ENCODE measurements at places on chromosomes 4 and X.

DNA sequence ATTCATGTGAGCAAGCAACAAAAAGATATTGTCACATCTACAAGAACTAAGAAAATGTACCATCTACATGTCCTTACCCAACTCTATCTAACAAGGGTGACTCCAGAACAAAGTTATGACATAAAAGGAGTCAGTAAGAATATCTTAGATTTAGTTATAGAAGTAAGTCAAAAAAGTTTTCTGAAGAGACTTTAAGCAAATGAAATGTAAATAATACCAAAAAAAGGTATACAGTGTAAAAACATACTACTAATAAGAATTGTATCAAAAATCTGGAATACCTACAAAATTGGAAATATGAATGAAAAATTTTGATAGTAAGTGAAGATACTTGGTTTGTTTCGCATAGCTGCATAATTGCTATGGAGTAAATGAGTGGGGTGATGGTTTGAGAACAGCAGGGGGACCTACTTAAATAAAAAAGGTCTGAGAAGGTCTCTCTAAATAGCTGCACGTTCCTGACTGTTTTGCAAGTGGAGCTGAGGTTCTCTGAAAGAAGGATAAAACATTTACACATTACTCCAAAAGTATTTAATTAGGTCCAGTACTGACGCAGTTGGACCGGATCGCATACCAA lies 51.0 kb upstream of the ENPP6 start:
- no peak for DNase-seq
- H3K27me3 ChIP-seq, result no peaks in the 10 kb centered on the region
- peaks cover 62% of the 10 kb centered on the region for H3K4me1 ChIP-seq

DNA sequence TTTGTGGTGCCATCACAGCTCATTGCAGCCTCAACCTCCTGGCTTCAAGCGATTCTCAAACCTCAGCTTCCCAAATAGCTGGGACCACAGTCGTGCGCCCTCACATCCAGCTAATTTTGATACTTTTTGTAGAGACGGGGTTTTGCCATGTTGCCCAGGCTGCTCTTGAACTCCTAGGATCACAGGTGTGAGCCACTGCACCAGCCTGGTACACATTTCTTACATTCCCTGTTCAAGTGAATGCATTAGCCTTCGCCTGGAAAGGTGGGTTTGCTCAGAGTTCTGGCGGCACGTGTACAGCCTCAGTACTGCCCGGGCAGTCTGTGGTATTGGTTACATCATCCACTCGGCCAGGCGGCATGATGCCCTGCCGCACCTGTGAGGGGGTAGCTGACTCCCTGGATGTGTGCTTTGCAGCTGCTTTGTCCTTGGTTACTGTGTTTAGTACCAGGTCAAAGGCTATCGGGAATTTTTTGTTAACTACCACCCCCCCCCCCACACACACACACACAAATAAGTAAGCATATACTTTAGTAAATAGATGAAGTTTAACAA lies 57.1 kb downstream of the TNIP2 start:
- no peaks in the 10 kb centered on the region for H3K27me3 ChIP-seq
- no peak for DNase-seq
- peaks cover 39% of the 10 kb centered on the region for H3K36me3 ChIP-seq
- no peaks in the 10 kb centered on the region for H3K4me1 ChIP-seq
- H3K4me3 ChIP-seq, result no peak overlapping the region

DNA sequence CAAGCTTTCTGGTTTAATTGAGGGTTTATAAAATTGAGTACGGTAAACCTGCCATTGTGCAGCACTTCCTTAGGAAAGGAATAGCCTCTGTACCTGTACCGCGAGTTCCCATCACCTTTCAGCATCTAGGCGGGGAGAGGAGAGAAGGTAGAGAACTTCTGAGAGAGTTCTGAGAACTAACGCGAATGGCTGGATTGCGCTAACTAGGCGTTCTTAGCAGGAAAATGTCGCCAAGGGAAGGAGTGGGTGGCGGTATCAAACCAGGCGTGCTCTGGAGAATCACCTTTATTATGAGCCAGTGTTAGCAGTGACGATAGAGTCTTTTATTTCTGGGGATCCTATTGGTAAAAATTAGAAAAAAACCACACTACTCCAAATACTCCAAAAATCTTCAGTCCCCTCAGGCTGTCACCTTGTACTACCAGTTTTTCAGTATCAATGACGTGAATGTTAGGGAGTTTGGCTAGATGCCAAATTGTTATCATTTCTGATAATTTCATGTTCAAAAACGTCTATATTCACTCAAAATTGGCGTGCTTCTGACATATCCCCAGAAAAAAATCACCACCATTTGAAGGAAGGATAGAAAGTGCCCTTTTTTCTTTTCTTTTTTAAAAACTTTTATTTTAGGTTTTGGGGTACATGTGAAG lies 1.4 kb downstream of the UGT8 start:
- H3K27ac ChIP-seq, result no peak overlapping the region
- no peak for DNase-seq
- no peaks in the 10 kb centered on the region for H3K4me1 ChIP-seq
- no peaks in the 10 kb centered on the region for H3K36me3 ChIP-seq

GRCh38 chr4:25863831-25864418 lies 1.1 kb upstream of the SEL1L3 start:
- H3K4me1 ChIP-seq, result peaks cover 31% of the 10 kb centered on the region
- peaks cover 4% of the 10 kb centered on the region for H3K36me3 ChIP-seq
- H3K27me3 ChIP-seq, result peaks cover 1% of the 10 kb centered on the region
- no peak for DNase-seq

DNA sequence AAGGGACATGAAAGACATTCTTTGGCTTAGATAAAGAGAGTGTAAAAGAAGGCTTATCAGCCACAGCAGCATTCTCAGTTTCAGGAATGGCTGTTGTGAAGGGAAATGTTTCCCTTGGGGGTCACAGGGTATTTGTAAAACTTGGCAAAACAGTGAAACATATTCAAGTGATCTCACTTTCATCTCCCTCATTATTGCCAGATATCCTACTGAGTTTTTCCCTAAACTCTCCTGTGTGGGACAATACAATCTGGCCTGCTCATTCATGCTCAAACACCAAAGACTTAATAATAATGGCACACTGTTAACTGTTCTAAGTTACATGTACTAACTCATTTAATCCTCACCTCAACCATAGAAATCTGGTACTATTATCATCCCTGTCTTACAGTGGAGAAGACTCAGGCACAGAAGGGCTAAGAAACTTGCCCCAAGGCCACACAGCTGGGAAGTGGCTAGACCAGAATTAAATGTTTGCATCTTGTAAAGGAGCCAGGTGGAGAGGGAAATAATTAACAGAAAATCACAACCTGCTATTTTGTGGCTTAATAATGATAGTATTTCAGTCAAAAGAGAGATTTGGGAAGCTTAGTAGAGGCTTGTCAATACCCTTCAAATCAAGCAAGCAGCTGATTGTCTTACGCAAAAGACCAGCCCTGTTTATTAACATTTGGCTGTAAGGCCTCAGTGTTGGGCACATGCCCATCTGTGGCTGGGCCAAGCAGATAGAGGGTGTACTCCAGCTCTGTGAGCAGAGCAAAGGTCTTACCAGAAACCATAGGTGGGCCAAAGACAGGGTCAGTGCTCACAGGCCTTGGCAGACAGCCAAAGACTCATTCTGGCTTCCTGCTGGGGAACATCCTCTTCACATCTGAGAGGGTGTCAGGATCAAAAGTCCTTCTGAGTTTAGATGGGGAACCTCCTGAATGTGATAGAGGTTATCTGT lies 17.3 kb downstream of the SMPX start:
- no peaks in the 10 kb centered on the region for H3K4me1 ChIP-seq
- no peak overlapping the region for H3K27ac ChIP-seq
- no peak overlapping the region for H3K4me3 ChIP-seq

- peak; percentile 35 for DNase-seq
- H3K4me1 ChIP-seq, result peaks cover 23% of the 10 kb centered on the region
- no peaks in the 10 kb centered on the region for H3K27me3 ChIP-seq
- H3K36me3 ChIP-seq, result no peaks in the 10 kb centered on the region
- H3K4me3 ChIP-seq, result no peak overlapping the region
- H3K27ac ChIP-seq, result no peak overlapping the region
These were observed 207.9 kb upstream of the FAM241A start for GRCh38 chr4:111937368-111937767.

- no peaks in the 10 kb centered on the region for H3K27me3 ChIP-seq
- no peak overlapping the region for H3K4me3 ChIP-seq
- no peaks in the 10 kb centered on the region for H3K4me1 ChIP-seq
- no peak for DNase-seq
- H3K27ac ChIP-seq, result no peak overlapping the region
- H3K36me3 ChIP-seq, result no peaks in the 10 kb centered on the region
These were observed 357.8 kb upstream of the F9 start for GRCh38 chrX:139172731-139173130.

All from HFFc6 (cell line).